ENCODE measurements at places on chromosomes 12 and 14. TPM values are rescaled to one million over a fixed set of nuclear protein-coding genes. Genes with fewer than 3 reads are reported as not detected.

SLC35F4 gene
- 0.13 TPM for total RNA-seq

ZBTB25 gene
- 6.0 TPM for total RNA-seq

APOLD1 gene
- 2.8 TPM for total RNA-seq

ADCY6 gene
- total RNA-seq = 15.6 TPM

TC2N gene
- not detected for total RNA-seq

PRPH gene
- 0.13 TPM for total RNA-seq

SETD1B gene
- total RNA-seq = 5.0 TPM

TAS2R10 gene
- 0.37 TPM for total RNA-seq

METTL1 gene
- 26.9 TPM for total RNA-seq

P2RX7 gene
- not detected for total RNA-seq

DNA sequence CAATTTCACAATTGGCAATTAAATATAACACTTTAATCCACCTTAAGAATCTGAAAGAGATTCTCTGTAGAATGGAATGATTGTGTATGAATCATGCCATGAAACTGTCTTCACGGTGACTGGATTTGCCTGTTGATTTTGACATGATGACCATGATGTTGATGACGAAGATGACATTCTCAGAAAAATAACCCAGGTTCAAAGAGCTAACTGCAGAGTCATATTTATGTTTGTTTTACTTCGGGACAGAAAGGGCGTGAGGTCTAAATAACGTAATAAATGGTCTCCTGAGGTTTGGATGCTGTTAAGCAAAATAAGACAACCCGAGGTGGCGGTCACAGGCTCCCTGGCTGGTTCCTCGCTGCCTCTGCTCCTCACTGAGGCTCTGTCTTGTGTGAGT is 532.0 kb downstream of the TMEM121 start:
- no peak for DNase-seq

GRCh38 chr14:89621791-89622638 is 205.0 kb upstream of the FOXN3 start:
- DNase-seq = no peak

GRCh38 chr12:55715169-55715764 is 579 bp upstream of the BLOC1S1 start:
- DNase-seq = no peak

DNA sequence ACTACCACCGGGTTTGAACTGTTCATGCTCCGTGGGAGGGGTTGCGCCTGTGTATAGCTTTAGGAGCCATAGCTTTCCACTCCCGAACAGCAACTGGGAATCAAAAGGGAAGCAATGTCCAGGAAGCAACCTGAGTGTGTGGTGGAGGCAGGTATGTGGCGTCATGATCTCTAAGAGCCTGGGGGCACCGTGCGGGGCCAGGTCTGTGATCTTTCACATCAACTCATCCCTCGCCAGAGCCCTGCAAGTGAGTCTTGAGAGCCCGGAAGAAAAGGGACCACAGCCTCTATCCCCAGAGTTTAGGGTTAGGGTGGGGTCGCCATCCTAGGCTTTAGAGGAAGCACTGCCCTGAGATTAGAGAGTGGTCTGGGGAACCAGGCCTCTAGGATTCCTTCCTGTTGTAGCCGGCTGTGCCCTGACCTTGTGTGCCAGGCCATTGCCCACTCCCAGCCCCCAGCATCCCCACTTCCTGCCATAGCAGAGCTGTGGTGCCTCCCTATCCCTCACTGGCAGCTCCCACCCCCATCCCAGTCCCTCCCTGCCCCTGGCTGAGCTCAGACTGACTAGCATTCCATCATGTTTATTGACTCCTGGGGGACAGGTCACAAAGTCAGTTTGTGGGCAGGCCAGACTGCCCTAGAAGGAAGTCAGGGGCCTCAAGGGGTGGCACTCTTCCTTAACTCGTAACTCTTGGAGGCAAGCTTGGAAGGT is 745 bp upstream of the ADCY4 start:
- DNase-seq = no peak

GRCh38 chr12:116015525-116015924 is 262.0 kb downstream of the MED13L start:
- peak; percentile 29 for DNase-seq

DNA sequence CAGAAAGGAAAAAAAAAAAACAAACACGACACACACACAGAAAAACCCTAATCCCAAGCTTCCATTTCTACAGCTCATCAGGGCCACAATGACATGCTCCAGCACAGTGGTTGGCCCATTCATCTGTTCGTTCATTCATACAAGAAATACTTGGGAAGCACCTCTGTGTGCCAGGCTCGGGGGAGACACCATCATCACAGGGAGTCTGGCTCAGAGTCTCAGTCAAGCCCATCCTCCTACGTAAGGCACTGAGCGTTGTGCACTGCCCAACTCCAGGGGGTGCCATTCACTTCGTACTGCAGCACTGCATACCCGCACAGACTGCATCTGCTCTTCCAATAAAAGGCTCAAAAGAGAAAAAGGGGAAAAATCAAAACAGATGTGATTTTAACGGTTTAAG is 15.3 kb downstream of the VPS37B start:
- no peak for DNase-seq

DNA sequence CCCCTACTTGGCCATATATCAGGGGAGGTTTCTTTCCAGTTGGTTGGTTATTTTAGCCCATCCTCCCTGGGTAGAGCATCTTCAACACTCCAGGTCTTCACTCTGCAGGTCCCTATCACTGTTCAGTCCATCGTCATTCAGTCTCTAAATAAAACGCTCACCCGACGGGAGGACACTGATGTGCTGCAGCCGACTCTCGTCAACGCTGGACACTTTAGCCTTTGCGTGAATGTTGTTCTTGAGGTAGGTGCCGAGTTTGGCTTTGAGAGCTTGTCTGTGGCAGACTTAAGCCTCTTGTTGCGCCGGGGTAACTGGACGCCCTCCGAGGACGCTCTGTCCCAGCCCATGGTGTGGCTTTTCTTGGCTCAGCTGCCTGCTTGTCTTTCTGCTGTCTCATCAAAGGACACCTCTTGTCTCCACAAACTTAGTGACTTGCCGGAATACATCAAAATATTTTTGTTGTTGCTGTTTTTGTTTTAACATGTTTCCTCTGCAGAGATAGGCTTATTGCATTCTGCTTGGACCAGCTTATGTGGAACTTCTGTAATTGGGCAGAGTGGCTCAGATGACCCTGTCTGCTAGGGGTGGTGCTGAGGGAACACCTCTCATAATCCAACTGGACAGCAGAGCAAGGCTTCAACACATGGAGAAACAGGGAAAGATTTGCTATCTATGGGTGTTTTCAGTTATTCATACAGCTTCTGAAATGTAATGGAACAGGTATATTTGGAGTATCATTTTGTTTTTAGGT is 26.5 kb downstream of the TCTN1 start:
- DNase-seq = no peak

DNA sequence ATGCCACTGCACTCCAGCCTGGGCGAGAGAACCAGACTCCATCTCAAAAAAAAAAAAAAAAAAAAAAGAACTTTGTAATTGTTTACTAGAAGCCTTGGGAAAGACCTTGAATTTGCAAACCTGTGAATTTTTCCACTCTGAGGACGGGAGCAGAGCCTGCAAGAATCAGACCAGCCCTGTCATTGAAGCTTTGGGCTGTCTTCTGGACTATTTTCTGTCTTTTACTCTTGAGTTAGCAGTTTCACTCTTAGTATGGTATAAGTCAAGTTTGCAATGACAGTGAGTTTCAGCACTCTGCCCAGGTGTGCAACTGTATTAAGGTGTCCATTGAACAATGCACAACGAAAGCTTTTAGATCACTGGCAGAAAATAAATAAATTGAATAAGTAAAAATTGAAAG is 81.4 kb upstream of the KRAS start:
- no peak for DNase-seq

DNA sequence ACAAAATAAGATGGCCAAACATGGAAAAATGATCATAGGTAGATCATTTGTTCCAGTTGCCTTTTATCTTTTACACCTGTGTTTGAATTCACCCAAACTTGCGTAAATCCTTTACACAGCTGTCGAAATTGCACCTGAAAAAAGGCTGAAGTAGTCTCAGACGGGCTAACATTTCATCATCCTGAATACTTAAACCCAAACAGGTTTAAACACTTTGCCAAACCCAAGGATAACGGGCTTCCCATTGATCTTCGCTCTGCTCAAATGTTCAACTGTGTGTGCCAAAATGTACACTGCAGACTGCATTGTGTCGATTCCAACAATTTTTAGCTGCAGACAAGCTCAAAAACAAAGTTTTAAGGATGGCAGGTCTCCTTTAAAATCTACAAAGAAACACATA is 288.7 kb upstream of the DDHD1 start:
- DNase-seq = no peak

- DNase-seq = no peak
These were observed 1.6 kb upstream of the DGKA start for GRCh38 chr12:55929306-55929791.

- DNase-seq = peak; percentile 39
These were observed at the start of gene NUDT14 for GRCh38 chr14:105180592-105181548. NUDT14 (minus strand) TSS chr14:105181312; CDS start chr14:105181209, 103 bp downstream.

DNA sequence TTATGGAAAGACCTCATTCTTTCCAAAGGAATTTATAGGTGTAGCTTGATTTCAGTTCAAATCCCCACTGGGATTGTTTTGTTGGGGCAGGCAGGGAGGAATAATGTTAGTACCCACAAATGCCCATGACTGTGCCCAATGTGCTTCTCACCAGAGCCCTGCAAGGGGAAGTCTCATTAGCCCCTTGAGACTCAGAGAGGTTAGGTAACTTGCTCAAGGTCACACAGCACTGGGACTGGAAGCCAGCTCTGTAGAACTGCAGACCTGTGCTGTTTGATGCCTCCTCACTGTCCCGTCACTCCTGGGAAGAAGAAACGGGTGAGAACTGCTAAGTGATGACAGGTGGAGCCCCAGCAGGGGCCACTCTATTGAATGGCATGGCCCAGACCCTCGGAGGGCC is 8.9 kb downstream of the ANKRD9 start:
- DNase-seq = no peak

DNA sequence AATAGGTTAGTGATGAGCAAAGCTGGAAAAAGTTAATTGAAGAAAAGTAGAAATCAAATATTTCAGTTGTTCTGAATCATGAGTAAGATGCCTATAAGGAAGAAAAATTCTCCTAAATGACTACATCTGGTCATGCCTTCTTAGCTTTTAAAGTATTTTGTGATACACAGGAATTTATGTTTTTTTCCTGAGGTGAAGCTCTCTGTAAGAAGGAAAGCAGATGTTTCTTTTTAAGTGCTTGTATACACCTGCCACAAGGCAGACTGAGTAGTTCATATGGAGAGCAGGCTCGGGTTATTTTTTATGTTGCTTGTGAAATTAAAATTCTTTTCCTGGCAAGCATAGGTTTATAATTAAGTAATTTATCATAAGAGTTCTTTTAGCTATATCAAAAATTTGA is 275.2 kb downstream of the RAD51B start:
- no peak for DNase-seq

- peak; percentile 92 for DNase-seq
These were observed 16.0 kb upstream of the SELPLG start for GRCh38 chr12:108649669-108650068.

- DNase-seq = peak; percentile 87
These were observed 9.2 kb downstream of the GLIPR1 start for GRCh38 chr12:75489613-75490210.

DNA sequence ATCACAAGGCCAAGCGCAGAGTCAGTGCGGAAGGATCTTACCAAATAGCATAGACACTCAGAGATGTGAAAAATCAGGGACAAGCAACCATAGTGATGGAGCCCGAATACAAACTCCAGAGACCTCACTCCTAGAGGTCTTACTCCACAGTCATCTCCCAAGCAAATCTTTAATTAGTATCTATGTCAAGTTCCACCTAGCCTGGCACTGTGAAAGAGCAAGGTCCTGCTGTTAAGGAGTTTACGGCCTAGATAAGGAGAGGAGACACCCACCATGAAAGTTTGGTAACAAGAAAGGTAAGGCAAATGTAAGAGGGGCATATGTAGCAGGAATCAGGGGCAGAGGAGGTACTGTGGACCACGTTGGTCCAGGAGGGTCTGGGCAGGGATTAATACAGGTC is 7.4 kb upstream of the PLEKHG6 start:
- DNase-seq = no peak

DNA sequence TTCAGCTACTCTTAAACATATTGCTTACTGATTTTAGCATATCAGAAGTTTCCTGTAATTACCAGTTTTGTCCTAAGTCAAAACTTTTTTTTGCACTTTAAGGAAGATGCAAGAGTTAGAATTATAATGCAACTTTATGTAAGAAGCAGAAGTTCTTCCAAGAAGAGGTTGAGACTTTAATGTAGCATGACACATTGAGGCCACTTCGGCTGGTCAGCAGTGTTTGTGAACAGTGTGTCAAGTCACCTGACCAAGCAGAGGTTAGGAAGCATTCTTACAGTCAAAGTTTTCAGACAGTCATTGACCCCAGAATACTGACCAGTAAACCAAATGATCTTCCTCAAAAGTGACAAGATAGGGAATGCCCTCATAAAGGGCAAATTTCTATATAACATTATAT is 15.2 kb downstream of the FGFR1OP2 start:
- DNase-seq = no peak

DNA sequence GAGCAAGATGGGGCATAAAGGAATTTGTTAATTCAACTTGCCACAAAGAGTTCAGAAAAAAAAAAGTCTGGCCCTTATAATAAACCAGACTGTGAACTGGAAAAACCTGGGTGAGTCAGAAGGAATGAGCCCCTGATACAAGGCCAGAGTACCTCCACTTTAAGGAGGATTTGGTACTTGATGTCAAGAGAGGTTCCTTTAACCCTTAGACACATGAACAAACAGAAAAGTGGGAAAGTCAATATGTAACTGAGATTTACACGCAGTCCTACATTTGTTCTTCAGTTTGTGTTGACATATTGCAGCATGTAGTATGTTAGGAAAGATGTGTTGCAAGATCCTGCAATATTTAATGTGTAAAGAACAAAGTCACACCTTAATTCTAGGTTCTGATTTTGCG is 14.2 kb upstream of the SLC38A4 start:
- DNase-seq = no peak

DNA sequence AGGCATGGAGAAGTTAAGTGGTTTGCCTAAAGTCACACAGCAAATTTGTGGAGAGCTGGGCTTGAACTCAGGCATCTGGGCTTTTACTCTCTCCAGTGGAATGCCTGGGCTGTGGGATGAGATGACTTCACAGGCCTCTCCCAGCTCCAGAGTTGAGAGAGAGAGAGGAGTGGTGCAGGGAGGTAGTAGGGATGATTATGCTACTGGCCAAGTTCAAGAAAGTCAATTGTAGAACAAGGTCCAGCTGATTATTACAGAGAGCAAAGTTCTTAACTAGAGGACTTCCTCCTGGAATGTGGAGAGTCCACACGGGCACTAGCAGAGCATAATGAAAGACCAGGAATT is 769 bp upstream of the EMP1 start:
- peak; percentile 56 for DNase-seq

DNA sequence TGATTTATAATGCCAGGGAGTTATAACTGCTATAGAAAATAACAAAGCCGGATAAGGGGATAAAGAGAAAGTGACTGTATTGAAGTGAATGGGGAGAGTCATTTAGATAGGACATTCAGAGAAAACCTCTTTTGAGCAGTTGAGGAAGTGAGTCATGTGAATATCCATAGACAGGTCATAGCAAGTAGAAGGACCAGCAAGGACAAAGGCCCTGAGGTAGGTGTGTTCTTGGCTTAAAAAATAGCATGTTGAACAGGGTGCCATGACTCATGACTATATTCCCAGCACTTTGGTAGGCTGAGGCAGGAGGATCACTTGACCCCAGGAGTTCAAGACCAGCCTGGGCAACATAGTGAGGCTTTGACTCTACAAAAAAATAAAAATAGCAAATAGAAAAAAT is 51.5 kb upstream of the RAP1B start:
- DNase-seq = peak; percentile 86

- no peak for DNase-seq
These were observed 13.7 kb downstream of the TCTN1 start for GRCh38 chr12:110627500-110628195.
